ENCODE measurements at places on chromosomes 6 and 20.
A peak's percentile ranks its signal among the peaks of the same experiment; 100 is the strongest.

- peak; percentile 50 for DNase-seq
These were observed 47.0 kb downstream of the WDR27 start for GRCh38 chr6:169654598-169655391.

DNA sequence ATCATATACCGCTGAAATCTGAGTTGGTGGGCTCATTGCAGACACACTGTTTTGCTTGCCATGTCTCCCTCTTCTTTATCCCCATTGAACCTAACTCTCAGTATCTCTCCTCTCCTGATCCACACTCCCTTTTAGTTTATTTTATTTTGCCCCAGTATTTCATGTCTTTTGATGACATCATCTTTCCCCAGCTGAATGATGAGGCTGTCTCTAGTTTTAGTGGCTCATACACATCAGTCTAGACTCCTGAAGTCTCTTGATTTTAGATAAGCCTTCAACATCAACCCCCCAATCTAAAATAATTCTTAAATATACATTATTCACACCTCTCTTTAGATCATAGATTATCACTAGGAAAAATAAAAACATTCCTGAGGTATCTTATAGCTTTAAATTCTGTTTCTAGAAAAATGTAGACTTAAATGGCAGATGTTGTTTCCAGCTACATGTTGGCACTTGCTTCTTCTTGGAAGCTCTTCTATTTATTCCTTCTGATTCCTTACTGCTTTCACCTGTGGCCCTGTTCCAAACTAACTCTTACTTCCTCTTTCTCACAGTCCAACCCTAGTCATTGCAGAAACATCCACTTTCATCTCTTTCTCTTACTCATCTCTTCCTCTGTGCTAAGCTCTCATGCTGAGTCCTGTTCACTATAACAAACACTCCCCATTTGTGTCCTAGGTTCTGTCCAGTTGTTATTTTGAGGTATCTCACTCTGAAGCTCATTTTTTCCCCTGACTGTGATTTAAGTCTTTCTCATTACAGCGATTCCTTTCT lies 191.9 kb upstream of the SLC35B3 start:
- no peak for DNase-seq

DNA sequence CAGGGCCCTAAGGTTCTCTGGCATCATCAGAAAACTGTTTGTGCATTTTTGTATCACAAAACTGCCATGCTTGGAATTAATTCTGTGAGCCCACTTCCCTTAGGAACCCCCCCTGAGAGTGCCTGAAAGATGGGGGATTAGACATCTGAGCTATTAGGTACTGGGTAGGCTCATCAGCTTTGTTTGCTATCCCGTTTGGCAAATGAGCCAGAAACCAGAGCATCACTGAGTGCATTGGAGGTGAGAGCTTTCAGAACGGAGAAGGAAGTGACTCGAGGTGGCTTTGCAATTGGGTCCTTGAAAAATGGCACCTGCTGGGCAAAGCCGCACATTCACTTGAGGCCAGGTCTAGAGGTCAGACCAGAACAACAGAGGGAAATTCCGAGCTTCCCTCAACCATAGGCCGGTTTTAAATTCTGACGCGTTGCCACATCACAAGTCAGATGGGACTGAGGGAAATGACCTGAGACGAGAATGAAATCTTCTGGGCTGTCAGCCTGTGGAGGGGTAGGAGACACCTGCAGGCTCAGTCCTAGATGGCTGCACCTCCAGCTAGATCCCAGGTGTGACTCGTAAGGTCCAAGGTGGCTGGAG lies 8.4 kb upstream of the GLP1R start:
- no peak for DNase-seq

DNA sequence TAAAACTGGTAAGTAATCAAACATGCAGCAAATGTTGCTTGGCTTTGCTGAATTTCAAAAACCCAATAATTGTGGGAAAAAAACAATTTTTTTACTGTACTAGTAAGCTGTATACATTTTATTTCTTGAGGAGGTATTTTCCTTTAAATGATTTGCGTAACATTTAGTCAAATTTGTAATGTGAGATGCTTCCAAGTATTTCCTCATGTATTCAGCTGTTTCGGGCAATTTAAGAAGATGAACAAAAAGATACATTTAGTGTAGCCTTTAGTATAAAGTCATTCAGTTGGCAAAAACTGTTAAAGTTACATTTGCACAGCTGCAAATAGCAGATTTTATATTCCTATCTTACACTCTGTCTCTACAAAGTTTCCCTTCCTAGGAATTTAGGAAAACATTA lies 186.1 kb upstream of the SCGN start:
- DNase-seq: no peak

- no peak for DNase-seq
These were observed 10.1 kb upstream of the SEC63 start for GRCh38 chr6:107968081-107968480.

DNA sequence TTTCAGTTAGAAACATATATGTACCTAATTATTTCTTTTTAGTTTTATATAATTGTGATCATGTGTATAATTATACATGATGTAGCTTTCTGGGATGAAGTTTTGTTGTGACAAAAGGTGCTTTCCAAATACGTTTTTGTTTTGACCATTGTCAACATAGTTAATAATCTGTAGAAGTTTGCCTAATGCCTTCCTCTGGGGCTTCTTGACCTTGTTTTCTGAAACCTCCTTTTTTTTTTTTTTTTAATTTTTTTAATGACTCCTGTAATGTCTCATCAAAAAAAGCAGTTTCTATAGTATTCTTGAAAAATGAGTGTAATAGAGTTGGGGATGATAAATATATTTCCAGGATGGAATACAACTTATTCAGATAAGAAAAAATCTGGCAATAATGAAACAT lies 434.7 kb upstream of the SOX4 start:
- DNase-seq: no peak

- peak; percentile 24 for DNase-seq
These were observed 74.1 kb upstream of the PAK5 start for GRCh38 chr20:9912858-9913434.

DNA sequence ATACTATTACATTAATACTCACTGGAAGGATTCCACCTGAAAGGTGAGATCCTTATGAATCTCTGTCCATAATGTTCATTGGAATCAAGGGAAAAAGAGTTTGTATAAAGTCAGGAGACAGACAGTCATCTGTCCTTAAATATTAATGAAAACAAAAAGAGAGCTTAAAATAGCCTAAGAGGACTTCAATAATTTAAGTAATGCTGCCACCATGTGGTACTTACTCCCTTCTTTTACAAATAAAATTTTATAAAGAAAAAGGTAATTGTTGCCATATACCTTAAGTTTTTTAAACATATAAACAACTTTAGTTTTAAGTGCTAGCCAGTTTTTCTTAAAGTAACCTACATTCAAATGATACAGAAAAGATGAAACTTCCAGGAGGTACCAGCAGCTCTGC lies 5.1 kb downstream of the BLOC1S5 start:
- DNase-seq: no peak

DNA sequence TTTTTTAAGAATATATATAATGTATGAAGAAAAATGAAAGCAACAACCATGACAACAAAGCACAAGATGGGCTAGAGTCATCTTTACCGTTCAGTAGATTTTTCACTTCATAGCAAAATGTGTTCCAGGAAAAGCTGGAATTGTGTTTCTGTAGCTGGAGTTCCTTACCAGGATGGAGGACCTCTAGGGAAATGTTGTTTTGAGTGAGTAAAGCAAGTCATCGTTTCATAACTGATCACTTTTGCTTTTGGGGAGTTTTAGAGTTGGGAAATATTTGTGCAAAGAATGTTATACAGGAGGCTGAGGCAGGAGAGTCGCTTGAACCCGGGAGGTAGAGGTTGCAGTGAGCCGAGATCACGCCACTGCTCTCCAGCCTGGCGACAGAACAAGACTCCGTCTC lies 151.6 kb downstream of the SASH1 start:
- no peak for DNase-seq

DNA sequence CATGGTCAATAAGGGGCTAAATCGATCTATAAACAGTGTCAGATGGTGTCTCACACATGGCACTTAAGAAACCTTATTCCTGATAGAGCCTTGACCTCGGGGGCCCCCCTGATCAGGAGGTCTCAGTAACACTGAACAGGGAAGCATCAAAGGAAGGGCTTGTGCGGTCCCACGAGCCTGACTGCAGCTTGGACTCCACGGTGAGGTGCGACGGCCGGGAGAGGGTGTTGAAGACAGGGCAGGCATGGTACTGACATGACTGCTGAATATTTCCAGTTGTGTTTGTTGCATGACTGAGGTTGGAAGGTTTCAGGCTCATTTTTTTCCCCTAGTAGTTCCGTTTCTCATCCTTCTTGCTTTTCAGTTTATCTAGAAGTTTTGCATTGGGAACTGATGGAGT lies 107.1 kb upstream of the JAG1 start:
- no peak for DNase-seq

DNA sequence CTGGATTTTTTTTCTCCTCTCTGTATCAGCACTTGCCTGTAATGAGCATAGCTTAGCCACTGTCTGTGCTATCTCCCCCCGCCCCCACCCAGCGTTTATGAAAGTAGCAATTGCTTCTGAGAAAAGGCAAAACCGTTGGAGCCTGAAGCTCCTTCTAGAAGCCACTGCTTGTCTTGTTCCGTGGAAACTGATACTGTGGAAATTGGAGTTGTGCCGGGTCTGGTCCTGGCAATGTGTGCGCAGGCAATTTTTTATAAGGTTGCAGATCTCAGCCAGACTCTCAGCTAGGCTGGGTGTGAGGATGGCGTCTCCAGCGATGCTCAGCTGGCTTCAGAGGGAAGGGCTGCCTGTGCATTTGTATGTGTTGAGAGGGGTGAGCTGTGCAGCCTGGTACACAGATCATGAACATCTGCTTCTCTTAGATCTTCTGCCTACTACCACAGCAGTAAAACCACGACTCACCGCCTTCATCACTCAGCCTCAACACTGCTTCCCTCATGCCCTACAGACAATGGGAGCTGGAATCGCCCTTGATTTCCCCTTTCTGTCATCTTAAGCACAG lies 72.4 kb upstream of the GTSF1L start:
- no peak for DNase-seq

- DNase-seq: no peak
These were observed 71.8 kb upstream of the CENPW start for GRCh38 chr6:126268092-126268491.

- no peak for DNase-seq
These were observed 95.5 kb downstream of the THBS2 start for GRCh38 chr6:169158174-169158573.

DNA sequence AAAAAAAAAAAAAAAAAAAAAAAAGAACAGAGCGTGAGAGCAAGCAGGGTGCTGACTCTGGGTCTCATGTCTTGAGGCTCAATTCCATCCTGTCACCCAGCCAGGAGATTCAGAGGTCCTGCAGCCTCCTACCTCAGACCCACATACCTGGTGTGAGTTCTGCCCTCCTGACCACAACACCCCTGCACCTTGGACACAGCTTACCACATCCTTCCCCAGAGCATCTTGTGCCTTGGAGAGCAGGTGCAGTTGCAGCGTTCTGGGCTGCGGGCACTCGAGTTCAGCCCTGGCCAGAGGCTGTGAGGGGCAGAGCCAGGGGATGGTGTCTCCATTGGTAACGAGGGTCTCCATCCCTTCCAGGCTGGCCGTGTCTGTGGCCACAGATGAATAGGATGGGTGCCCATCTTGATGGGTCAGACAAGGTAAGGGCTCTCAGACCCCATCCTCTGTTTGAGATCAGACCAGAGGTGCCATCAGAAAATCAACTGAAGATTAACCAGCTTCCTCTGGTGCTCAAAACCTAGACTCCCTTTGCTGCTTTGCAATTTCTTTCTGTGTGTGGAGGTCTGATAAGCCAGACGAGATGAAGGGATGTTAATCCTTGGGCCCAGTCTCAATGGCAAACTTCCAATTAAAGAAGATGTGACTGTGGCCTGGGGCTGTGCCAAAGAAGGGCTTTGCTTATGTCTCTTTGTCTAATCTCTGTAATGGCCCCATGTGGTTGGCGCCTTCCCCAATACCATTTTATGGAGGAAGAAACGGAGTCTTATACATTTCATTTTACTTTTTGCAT lies 14.7 kb upstream of the ZNF831 start:
- no peak for DNase-seq

DNA sequence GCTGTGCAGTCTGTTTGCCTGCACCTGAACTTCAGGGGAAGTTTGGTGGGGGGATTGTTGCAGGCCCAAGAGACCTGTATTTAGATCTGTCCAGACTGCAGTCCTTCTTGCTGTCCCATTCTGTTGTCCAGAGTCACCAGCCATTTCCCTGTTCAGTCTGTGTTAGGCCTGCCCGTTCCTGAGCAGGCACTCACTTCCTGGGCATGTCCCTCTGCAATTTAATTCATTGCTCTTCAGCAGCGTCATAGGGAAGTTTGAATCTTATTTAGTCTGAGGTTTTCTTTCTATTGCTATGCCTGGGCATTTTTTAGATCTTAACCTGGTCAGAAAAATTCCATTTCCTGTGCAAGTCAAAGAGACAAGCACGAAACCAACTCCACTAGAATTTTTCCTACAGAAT lies 190.2 kb downstream of the DTNBP1 start:
- DNase-seq: no peak

- peak; percentile 25 for DNase-seq
These were observed 385.6 kb downstream of the CDKAL1 start for GRCh38 chr6:20919677-20920385.

- peak; percentile 9 for DNase-seq
These were observed 37.7 kb upstream of the SLC4A11 start for GRCh38 chr20:3276680-3277015.

DNA sequence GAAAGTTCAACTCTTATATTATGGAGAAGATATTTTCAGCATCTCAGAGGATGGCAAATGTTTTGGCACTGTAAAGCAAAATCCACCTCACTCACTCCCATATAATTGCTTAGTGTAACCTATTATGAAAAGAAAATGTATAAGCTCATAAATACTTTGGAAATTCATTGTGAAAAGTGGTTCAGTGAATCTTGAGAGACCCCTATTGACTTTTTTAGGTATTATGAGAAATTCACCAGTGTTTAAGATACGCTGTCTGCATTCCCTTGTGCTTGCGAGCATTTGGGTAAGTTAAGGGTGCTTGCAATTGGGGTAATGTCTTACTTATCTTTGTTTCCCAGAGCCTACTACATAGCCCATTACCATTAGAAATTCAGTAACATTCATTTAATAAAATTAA lies 66.3 kb upstream of the BMP5 start:
- no peak for DNase-seq

DNA sequence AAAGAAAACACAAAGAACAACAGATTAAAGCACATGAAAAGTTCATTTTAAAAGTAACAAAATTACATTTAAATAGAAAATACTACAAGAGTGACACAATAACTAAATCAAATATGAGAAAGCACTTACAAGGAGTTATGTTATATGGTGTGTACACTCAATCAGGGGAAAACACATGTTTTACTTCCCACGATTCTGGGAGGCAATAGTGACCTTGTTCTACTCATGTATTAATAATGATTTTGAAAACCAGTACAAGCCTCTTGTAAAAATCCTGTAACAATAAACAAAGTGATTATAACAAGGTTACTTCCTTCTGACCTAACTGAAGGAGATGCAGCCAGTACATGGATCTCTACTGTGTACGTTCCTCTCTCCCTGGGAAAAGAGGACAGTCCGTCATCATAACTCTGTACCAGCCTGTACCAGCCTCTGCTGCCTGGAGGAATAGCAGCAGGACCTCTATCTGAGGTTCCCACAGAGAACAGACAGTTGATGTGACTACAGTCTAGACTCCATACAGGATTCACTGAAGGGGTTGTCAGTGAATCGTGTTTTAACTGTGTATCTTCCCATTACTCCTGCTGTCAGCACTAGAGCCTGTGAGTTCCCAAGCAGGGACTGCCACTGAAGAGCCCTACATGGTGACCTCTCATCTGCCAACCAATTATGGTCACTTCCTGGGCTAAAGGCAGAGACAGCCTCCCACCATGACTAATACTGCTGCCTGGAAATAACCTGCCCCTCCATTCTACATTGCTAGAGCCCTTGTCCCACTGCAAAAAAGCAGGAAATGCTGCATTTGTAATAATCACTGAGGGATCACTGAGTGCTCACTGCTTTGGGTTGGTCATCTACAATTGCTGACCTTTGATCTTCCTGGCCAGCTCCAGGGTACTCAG lies 149.7 kb downstream of the KIF16B start:
- no peak for DNase-seq
